ENCODE measurements at places on chromosomes 7 and 10.
A peak's percentile ranks its signal among the peaks of the same experiment; 100 is the strongest.

DNA sequence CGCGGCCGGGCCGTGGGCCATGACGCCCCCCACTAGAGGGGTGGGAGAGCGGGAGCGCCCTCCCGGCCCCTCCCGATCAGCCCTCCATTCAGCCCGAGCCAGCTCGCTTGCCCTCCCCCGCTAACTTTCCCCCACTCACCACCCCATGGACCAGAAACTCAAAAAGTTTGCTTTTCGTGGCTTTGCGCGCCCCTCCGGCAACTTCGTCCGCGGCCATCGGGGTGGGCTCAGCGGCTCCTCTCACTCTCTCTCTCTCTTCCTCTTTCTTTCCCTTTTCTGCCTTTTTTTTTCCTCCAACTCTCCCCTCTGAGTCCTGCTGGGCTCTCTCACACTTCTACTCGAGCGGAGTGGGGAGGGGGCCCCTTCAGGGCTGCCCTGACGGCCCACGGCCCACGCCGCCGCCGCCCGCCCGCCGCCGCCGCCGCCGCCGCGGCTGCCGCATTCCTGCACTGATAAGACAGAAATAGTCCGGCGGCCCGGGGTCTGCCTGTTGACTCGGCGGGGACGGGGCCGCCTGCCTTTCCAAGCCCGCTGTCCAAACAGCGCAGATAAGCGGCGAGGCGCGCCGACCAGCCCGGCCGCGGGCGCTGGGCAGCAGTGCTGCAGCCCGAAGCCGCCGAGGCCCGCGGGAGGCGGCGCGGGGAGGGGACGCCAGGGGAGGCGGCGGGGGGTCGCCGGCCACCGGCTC, at the start of gene SMARCD3:
Gene SMARCD3 (minus strand): TSS at position 349 of the 688 bp plus-strand sequence. CDS start 132 bp downstream, at position 217.
- DNase-seq: peak; percentile 45

DNA sequence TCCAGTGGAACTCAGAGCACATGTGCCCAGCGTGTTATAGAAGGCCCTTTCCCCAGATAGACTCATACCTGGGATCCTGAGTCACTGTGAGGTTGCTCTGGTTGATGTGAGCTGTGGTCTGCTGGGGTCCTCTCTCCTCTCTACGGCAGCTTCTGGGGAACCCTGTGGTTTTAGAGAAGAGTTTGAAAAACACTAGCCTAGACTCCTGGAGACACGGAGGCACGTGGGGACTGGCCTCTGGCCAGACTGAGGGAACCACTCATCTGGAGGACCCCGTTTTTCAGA, 10.3 kb downstream of the ZNF775 start:
- DNase-seq: no peak

GRCh38 chr7:286266-286665, 3.7 kb upstream of the FOXL3 start:
- no peak for DNase-seq

- DNase-seq: no peak
These were observed 22.9 kb downstream of the GSAP start for GRCh38 chr7:77393261-77393660.

Data from naive B cell (primary cell).